Breast epithelium (tissue), 4 donors: ENCODE measurements at places on chromosomes 7 and 10. TPM values are rescaled to one million over a fixed set of nuclear protein-coding genes. Genes with fewer than 3 reads are reported as not detected.

GRCh38 chr10:49225218-49225876 is 37.2 kb upstream of the TMEM273 start:
- H3K27ac ChIP-seq = no peak overlapping the region
- no peak overlapping the region for H3K4me3 ChIP-seq
- no peaks in the 10 kb centered on the region for H3K4me1 ChIP-seq
- H3K27me3 ChIP-seq = no peaks in the 10 kb centered on the region
- H3K36me3 ChIP-seq = no peaks in the 10 kb centered on the region
- DNase-seq = no peak

DNA sequence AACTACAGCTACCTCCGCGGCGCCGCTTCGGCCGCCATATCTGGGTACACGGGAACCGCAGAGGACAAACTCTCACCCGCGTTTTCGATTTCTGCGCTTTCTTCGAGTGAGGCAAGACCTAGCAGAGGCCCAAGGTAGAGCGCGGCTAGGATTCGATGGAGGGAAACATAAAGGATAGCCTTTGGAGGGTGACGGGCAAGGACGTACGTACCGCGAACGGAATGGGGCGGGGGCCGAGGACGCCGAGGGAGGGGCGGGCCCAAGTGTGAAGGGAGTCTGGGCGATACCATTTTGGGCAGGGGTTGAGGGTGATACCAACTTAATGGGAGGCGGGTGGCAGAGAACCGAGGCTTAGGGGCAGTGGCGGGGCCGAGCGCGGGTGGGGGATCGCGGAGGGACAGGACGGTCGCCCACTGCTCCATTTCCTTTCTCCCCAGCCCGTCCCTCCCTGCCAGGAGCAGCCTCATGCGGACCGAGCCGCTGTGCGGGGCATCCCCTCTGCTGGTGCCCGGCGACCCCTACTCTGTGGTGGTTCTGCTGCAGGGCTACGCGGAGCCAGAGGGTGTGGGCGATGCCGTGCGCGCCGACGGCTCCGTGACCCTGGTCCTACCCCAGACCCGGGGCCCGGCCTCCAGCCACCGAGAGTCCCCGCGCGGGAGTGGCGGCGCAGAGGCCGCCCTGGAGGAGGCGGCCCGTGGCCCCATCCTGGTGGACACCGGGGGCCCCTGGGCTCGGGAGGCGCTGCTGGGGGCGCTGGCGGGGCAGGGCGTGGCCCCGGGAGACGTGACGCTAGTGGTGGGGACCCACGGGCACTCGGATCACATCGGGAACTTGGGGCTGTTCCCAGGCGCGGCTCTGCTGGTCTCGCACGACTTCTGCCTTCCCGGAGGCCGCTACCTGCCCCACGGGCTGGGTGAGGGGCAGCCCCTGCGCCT is at the start of gene MBLAC1:
Gene MBLAC1 (plus strand): TSS at position 37 of the 935 bp plus-strand sequence. CDS start 429 bp downstream, at position 466.
- no peaks in the 10 kb centered on the region for H3K27me3 ChIP-seq
- DNase-seq = peak; percentile 74
- H3K36me3 ChIP-seq = no peaks in the 10 kb centered on the region

- no peak overlapping the region for H3K4me3 ChIP-seq
- H3K36me3 ChIP-seq = no peaks in the 10 kb centered on the region
- no peaks in the 10 kb centered on the region for H3K4me1 ChIP-seq
- no peak overlapping the region for H3K27ac ChIP-seq
- no peaks in the 10 kb centered on the region for H3K27me3 ChIP-seq
Observed at GRCh38 chr10:130459851-130460490, 323.8 kb downstream of the GLRX3 start.

DNA sequence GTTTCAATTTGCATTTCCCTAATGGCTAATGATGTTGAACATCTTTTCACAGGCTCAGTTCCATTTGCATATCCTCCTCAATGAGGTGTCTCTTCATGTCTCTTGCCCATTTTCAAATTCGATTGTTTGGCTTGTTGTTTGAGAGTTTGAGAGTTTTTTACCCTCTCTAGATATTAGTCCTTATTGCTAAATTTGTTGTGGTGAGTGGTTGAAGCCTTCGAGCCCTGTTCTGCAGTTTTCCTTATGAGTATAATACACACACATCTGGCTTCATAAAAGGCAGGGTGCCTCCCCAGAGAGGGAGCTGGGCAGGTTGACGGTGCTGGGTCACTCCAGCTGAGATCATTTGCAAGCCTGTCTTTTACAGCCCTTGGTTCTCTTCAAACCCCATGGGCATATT is 65.1 kb downstream of the RGS10 start:
- DNase-seq = no peak
- no peak overlapping the region for H3K4me3 ChIP-seq
- no peaks in the 10 kb centered on the region for H3K36me3 ChIP-seq

DNA sequence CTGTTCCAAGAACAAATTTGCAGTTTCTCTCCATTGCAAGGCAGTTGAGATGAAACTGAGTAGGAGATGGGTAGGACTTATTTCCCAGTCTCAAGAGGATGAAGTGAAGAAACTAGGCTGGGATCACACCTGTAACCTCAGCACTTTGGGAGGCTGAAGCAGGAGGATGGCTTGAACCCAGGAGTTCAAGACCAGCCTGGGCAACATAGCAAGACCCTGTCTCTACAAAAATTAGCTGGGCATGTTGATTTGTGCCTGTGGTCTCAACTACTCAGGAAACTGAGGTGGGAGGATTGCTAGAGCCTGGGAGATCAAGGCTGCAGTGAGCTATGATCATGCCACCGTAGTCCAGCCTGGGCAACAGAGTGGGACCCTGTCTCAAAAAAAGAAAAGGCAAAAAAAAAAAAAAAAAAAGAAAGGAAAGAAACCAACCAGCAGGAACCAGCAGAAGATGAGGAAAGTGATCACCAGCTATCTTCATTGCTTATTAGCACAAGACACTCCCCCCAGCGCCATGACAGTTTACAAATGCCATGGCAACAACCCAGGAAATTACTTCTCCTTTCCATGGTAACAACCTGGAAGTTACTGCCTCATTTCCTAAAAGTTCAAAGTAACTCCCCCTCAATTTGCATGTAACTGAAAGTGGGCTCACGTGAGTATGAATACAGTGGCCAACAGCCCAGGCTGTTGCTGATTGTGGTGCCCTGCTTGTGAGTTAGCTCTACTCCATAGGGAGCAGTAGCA is 18.3 kb upstream of the ST8SIA6 start:
- H3K4me3 ChIP-seq = no peak overlapping the region
- no peaks in the 10 kb centered on the region for H3K36me3 ChIP-seq
- H3K27ac ChIP-seq = no peak overlapping the region
- no peaks in the 10 kb centered on the region for H3K27me3 ChIP-seq
- H3K4me1 ChIP-seq = no peaks in the 10 kb centered on the region

- H3K4me3 ChIP-seq = no peak overlapping the region
- no peaks in the 10 kb centered on the region for H3K27me3 ChIP-seq
- no peaks in the 10 kb centered on the region for H3K4me1 ChIP-seq
- DNase-seq = no peak
- H3K27ac ChIP-seq = no peak overlapping the region
- H3K36me3 ChIP-seq = no peaks in the 10 kb centered on the region
Observed at GRCh38 chr7:8217200-8218068, 44.5 kb downstream of the ICA1 start.

- no peak for DNase-seq
- H3K4me3 ChIP-seq = peak overlapping the region; percentile 26
- no peaks in the 10 kb centered on the region for H3K36me3 ChIP-seq
- peaks cover 22% of the 10 kb centered on the region for H3K4me1 ChIP-seq
- no peaks in the 10 kb centered on the region for H3K27me3 ChIP-seq
- H3K27ac ChIP-seq = no peak overlapping the region
Observed at GRCh38 chr10:117165538-117166417, 27.7 kb upstream of the VAX1 start.

DNA sequence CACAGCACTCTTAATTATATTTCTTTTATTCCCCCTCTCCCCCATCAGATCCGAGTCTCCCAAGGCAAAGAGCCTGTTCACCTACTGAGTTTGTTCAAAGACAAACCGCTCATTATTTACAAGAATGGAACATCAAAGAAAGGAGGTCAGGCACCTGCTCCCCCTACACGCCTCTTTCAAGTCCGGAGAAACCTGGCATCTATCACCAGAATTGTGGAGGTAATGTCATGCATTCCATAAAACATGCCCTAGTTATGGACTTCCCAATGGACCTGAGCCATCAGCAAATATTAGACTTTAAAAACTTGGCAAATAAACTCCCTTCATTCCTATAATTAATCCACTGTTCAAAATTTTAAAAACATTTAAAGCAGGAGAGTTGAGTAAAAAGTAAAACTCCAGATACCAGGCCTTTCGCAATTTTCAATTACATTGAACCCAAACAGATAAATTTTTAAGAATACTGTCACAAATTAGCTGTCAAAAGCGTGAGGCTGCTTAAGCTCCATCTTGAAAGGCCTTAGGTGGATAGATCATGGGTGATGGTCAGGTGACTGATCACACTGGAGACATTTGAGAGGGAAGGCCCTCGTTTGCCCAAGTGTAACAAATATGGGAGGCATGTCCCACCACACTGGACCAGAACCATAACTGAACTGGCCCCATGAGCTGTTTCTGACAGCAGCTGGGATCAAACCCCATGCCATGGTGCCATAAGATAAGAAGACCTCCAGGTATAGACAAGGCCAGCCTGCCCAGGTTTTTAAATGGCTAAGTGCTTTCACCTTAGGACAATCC is 46.9 kb upstream of the ARL4A start:
- H3K4me3 ChIP-seq = no peak overlapping the region
- no peaks in the 10 kb centered on the region for H3K36me3 ChIP-seq
- no peak overlapping the region for H3K27ac ChIP-seq
- H3K27me3 ChIP-seq = no peaks in the 10 kb centered on the region
- peaks cover 3% of the 10 kb centered on the region for H3K4me1 ChIP-seq

- DNase-seq = peak; percentile 38
- H3K4me1 ChIP-seq = no peaks in the 10 kb centered on the region
- no peaks in the 10 kb centered on the region for H3K36me3 ChIP-seq
Observed at GRCh38 chr10:89391907-89392756, at the start of gene IFIT1. Gene IFIT1 (plus strand): TSS chr10:89392623. CDS start chr10:89392713, 90 bp downstream.

GRCh38 chr10:34091635-34092195 is 723.4 kb downstream of the PARD3 start:
- H3K4me3 ChIP-seq = no peak overlapping the region
- H3K4me1 ChIP-seq = no peaks in the 10 kb centered on the region
- no peak overlapping the region for H3K27ac ChIP-seq
- no peaks in the 10 kb centered on the region for H3K27me3 ChIP-seq

DNA sequence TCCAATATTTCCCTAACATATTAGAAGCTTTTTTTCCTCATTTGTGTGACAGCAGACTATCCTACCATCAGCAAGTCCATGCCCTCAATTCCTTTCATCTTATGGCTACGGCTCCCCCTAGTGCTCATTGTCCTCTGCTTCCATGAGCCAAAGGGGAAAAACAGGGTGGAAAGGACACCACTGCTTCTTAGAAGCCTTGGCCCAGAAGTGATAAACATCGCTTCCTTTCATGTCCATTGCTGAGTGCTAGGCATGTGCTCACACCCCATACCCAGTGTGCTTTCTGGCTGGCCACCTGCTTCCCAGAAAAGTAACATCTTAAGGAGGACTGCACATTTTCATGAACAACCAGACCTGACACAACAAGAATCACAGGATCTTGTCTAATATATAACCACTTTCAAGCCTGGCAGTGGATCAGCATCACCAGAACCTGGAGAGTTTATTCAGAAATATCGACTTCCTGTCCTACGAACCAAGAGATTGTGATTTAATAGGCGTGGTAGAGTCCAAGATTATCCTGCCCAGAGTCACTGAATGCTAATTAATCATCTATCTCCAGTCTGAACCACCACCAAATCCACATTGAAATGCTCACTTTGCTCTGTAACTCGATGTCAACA is 650.5 kb upstream of the SORCS1 start:
- no peak for DNase-seq
- no peak overlapping the region for H3K27ac ChIP-seq

GRCh38 chr7:42315631-42316030 is 78.6 kb upstream of the GLI3 start:
- H3K4me1 ChIP-seq = no peaks in the 10 kb centered on the region
- no peak for DNase-seq
- H3K27ac ChIP-seq = no peak overlapping the region
- H3K36me3 ChIP-seq = no peaks in the 10 kb centered on the region

GRCh38 chr10:100744136-100744986 is 1.0 kb upstream of the PAX2 start:
- no peak overlapping the region for H3K27ac ChIP-seq
- peaks cover 100% of the 10 kb centered on the region for H3K27me3 ChIP-seq
- no peak for DNase-seq
- H3K36me3 ChIP-seq = no peaks in the 10 kb centered on the region
- peaks cover 18% of the 10 kb centered on the region for H3K4me1 ChIP-seq

DNA sequence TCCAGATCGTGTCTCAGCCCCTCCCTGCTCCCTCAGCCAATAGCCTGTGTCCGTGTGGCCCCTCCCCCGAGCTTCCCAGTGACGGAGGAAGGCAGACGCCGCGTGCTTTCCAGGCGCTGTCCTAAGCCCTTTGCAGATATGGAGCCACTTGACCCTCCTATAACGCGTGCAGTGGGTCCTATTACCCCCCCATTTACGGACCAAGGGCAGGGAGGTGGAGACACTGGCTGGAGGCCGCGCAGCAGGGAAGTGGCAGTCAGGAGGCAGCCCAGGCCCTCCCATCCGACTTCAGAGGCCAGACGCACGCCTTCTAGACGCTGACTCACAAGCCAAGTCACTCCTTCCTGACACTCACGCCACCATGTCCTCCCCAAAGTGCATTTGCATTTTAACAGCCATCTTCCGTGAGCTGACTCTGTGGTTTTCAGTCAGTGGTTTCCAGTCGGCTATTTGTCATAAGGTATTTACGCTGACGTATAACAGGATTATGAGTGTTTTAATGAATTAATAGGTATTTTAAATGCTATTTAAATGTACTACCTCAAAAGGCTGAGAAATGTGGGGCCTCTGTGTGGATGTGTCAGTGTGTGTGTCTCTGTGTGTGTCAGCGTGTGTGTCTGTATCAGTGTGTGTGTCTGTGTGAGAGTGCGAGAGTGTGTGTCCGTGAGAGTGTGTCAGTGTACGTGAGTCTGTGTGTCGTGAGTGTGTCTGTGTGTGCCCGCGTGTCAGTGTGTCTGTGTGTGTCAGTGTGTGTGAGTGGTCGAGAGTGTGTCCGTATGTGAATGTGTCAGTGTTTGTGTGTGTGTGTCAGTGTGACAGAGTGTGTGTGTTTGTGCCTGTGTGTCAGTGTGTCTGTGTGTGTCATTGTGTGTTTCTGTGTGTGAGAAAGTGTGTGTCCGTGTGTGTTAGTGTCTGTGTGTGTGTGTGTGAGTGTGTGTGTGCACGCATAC is 92.0 kb upstream of the INSIG1 start:
- DNase-seq = peak; percentile 54
- peak overlapping the region; percentile 51 for H3K4me3 ChIP-seq
- H3K4me1 ChIP-seq = no peaks in the 10 kb centered on the region
- no peaks in the 10 kb centered on the region for H3K27me3 ChIP-seq
- no peaks in the 10 kb centered on the region for H3K36me3 ChIP-seq
- H3K27ac ChIP-seq = peak overlapping the region; percentile 94

Gene HPSE2
- 2.7 TPM for total RNA-seq

Gene TFEC
- total RNA-seq = 5.6 TPM

Gene LHPP
- 19.6 TPM for total RNA-seq

Gene HIBADH
- 80.1 TPM for total RNA-seq

Gene HOXA5
- total RNA-seq = 11.5 TPM

Gene TMEM213
- 2.3 TPM for total RNA-seq

Gene TMEM270
- total RNA-seq = not detected

Gene IL2RA
- 1.3 TPM for total RNA-seq

Gene MAGI2
- total RNA-seq = 9.8 TPM
